Muscle of back (tissue), 13 donors: ENCODE measurements at places on chromosomes 1 and 21.
A peak's percentile ranks its signal among the peaks of the same experiment; 100 is the strongest.

- no peak for DNase-seq
Measured at GRCh38 chr1:19202396-19202795, 7.7 kb downstream of the UBR4 start.

GRCh38 chr1:156571919-156572662 lies at the start of gene IQGAP3:
TSS of gene IQGAP3 (minus strand) at chr1:156572565. CDS start at chr1:156572529, 36 bp downstream.
- DNase-seq, result peak; percentile 72

DNA sequence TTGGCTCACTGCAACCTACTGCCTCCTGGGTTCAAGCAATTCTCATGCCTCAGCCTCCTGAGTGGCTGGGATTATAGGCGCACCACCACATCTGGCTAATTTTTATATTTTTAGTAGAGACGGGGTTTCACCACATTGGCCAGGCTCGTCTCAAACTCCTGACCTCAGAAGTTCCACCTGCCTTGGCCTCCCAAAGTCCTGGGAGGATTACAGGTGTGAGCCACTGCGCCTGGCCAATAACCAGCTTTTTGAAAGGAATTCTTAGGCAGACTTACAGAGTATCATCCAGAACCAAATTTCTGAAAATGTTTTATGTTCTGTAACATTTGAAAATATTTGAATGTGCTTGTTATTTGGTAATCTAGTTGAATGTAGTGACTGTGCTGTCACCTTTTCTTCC lies 14.6 kb downstream of the BTF3L4 start:
- DNase-seq, result no peak

DNA sequence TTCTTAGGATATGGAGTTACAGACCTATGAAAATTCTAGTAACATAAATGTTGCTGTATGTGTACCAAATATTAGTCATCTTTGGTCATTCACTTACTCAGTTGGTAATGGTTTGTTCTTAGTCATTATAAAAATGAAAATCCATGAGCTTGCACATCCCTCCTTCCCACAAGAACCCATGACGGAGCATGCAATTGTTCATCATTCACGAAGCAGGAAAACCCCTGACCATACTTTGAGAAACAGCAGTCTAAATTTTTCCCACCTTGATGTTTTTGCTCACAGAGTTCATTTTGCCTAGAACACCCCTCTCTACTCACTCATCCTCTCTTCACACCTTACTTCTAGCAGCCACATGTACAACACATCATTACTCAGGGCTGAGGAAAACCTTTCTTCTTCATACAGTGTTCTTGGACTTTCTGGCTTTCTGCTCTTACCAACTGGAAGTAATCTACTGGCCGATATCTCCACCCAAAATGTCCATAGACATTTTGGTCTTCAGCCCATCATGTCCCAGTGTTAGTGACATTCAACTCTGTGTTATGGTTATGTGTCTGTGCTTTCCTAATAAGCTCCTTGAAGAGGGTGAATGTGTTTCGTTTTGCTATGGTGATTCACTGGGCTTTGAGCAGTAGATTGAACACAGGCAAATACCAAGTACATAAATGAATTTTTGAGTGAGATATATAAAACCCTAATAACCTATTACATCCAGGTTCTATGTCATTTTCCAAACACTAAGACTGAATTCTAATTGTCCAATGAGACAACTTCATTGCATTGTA lies 189.9 kb downstream of the ZC3H11B start:
- peak; percentile 29 for DNase-seq
